ENCODE measurements at places on chromosomes 1 and 21.

GRCh38 chr1:22841860-22842281, 130.8 kb downstream of the LACTBL1 start:
- no peak for DNase-seq

GRCh38 chr1:61561666-61562065, 163.3 kb downstream of the TM2D1 start:
- no peak for DNase-seq

DNA sequence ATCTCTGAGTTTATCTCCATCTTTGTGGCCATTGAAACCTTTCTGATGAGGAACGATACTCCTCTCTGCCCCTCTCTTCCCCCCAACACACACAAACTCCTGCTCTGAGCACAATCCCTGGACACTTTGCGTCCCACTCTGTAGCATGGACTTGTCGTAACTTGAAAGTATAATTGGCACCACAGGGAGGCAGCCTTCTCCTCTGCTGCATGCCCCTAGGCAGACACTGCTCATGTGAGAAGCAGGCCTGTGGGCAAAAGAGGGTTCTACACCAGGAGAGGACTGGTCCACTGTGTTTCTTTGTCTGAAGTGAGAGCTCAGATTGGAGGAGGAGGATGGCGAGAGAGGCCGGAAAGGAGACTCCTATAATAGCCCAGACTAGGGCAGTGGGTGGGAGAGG, 3.8 kb upstream of the PARS2 start:
- DNase-seq: no peak

GRCh38 chr1:196355206-196355786, 252.9 kb downstream of the KCNT2 start:
- no peak for DNase-seq

GRCh38 chr1:25540750-25541342, 2.6 kb upstream of the LDLRAP1 start:
- DNase-seq: no peak

DNA sequence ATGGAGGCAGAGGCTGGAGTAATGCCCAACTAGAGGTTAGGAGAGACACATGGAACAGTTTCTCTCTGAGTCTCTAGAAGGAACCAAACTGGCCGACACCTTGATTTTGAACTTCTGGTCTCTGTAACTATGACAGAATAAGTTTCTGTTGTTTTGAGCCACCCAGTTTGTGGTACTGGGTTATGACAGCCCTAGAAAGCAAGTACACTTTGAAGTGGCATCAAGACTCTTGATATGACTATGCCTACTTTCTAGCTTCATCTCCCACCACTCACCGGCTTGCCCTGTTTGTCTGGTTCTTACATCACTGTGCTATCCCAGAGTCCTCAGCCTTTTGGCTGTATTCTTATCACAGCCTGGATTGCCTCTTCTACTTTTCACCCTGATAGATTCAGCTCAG, 230.3 kb upstream of the USP24 start:
- DNase-seq: peak; percentile 12

DNA sequence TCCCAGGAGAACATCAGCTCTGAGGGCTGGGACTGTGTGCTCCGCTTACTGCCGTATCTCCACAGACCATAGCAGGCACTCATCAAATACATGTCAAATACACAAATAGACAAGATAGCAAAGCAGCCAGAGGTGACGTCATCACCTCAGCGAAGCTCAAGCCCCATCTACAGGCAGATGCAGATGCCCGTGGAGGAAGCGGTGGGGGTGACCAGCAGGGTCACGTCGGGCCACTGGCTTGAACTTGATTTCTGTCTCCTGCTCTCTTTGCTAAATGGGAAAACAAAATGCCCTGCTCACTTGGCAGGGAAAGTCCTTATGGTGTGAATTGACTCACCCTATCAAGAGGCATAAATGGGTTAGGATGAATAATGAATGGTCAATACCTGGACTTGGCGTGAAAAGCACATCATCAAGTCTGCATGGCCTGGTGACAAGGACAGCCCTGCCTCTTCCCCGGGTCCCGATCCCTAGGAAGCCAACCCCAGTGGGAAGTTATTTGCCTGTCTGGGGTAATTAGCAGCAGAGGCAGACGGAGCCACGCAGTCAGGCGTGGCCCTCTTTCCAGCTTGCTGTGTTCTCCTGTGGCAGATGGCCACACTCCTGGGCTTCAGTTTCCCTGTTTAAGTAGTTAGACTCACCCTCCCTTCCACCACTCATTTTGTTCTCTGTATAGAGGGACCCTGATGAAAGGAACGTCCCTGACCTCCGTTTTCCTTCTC, 536.0 kb downstream of the NPHP4 start:
- DNase-seq: no peak

DNA sequence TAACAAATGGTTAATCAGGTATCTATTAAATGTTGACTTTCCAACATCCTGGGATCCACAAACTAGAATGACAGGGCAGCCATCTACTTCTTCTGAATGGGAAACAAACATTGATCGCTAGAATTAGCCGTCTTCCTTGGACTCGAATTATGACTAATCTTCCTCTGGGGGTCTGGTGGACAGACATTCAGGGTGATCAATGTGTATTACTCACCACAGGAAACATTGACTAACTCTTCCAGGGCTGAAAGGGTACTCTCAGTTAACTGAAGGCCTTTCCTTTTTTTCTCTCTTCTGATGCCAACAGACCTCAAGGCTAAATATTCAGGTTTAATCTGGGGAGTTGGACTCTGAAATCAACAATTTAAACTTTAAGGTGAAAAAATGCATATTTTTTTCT, 9.5 kb downstream of the NOL9 start:
- DNase-seq: no peak

- DNase-seq: no peak
These were observed 265.8 kb downstream of the DPYD start for GRCh38 chr1:97654876-97655585.

DNA sequence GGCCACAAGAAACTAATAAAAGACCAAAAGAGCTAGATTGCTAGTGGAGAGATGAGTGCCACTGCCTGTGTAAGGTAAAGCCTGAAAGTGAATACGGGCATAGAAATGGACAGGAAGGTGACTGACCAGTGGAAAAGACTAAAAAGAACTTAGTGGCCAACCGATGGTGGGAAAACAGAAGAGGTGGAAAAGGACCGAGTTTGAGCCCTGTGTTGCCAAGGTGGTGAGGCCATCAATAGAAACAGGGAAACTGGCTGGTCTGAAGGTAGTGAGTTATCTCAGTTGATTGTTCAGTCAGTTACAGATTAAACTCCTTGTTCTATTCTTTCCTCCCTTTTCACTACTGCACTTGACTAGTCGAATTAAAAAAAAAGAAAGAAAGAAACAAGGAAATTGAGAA, 2.5 kb downstream of the WDR77 start:
- DNase-seq: no peak

DNA sequence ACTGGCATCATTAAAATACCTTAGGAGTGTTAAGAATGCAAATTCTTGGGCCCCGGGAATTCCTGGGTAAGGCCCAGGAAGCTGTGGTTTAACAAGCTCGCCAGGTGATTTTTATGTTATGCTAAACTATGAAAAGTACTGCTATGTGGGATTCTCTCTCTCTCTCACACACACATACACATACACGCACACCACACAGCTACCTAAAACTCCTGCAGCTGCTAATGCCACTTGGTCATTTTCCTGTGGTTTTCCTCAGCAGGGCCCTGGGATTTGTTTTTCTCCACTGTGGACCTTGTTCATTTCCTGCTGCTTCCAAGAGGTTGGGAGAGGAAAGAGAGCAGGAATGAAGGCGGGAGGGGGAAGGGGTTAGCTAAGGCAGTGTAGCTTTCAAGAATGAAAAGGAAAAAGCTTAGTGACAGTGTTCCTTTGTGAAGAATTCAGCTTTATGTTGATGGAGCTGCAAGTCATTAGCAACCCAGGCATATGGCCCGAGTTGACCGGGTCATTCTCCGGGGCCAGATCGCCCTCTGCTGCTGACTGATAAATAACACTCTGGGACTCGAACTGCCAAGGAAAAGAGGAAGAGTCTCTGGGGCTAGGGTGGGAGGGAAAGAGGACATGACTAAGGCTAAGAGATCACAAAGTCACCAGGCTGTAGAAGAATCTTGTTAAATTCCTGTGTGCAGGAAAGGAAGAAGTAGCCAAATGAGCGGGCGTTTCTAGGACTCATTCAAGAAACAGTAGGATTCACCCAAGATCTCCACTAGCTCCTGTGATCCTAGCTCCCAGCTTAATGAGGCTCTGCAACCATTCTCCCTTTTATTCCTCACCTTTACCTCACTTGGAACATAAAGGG, 30.5 kb upstream of the LRIG2 start:
- no peak for DNase-seq

DNA sequence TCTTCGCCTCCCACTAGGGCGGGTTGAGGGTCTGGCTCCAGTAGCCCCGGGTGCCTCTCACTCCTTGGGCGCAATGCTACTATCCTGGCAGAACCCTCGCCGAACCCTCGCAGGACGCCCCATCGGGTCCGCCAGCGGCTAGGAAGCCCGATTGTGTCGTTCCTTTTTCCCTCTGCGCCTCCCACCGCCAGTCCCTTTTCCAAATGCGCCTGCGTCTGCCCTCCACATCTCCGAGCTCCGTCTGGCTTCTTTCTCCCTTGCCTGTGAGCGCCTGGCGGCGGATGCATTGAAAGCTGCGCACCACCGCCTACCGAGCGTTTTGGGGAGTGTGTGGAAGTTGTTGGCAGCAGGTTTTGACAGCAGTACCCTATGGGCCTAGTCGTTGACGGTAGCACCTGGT, 1.0 kb upstream of the DIRAS3 start:
- DNase-seq: no peak

DNA sequence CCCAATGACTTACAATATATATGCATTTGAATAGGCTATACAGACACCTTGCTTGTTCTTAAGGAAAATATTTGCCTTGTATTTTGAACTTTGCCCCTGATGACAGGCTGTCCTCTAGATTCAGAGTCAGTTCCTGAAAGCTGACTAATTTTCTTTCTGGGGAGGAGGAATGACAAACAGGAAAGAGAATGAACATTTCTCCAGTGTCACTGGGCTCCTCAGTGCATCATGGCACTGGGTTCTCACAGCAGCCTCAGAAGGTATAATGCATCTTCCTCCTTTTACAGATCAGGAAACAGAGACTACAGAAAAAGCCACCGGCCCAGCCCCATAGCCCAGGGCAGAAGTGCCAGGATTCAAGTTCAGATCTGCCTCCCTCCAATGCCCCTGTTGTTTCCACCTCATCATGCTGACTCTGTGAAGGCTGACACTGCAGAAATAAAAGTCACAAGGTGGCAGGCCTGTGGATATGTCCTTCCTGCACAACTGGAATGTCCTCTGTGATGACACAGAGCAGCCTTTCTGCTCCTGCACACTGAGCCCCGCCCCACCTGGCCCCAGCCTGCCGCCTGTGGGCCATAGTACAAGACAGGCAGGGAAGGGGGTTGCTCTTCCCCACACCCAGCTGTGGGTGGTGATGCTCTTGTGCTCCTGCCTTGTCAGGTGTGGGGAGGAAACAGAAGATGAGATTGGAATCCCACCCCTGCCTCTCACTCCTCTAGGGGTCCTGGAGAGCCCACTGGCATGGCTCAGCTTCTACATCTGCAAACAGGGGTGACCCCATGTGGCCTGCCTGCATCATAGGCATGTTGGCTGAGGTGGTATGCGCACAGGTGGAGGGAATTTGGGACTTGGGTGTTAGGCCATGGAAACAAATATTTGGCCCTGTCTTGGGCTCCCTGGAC, 6.4 kb downstream of the TTC22 start:
- DNase-seq: no peak

- DNase-seq: no peak
These were observed 7.5 kb downstream of the COL9A2 start for GRCh38 chr1:40309374-40310128.

DNA sequence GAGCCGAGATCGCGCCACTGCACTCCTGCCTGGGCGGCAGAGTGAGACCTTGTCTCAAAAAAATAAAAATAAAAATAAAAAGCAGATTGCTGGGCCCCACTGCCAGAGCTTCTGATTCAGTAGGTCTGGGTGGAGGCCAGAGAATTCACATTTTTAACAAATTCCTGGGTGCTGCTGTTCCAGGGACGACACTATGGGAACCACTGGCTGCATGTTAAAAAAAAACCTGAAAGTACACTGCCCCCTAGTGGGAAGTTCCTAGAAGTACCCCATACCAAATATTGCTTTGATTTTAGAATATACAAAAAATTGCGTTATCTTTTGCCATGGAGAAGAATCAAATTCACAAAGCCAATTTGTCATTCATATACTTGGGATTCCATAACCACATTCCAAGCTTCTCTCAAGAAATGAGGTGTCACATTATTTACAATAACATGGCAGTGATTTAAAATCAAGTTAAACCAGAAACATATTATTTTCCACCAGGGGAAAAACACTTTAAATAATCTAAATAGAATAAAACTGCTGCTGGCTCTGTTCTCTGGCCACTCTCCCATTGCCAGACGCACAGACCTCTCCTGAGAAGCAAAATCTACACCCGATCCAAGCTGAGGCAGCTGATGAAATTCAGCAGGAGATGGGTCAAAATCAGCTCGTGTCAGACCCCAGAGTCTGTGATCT, 27.4 kb downstream of the SYF2 start:
- no peak for DNase-seq

GRCh38 chr1:212635141-212635631, 26.6 kb downstream of the ATF3 start:
- peak; percentile 13 for DNase-seq

DNA sequence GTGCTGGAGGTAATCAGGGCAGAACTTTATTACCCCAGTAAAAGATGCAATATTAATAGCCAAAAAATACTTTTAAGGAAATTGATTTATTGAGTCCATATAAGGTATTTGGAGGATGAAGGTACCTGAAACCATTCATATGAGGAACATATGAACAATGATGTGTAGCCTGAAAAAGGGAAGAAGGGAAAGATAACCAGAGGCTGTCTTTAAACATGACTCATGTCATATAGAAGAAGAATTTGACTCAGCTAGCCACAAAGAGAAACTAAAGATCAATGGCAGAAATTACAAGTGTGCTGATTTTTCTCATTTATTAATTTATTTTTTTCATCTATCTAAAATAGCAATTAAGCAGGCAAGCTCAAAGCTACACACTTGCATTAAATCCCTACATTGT, 136.2 kb upstream of the DUSP10 start:
- peak; percentile 45 for DNase-seq

GRCh38 chr1:73756817-73757216, 441.2 kb downstream of the LRRIQ3 start:
- DNase-seq: no peak

GRCh38 chr1:203769505-203770343, 4.7 kb downstream of the LAX1 start:
- no peak for DNase-seq

DNA sequence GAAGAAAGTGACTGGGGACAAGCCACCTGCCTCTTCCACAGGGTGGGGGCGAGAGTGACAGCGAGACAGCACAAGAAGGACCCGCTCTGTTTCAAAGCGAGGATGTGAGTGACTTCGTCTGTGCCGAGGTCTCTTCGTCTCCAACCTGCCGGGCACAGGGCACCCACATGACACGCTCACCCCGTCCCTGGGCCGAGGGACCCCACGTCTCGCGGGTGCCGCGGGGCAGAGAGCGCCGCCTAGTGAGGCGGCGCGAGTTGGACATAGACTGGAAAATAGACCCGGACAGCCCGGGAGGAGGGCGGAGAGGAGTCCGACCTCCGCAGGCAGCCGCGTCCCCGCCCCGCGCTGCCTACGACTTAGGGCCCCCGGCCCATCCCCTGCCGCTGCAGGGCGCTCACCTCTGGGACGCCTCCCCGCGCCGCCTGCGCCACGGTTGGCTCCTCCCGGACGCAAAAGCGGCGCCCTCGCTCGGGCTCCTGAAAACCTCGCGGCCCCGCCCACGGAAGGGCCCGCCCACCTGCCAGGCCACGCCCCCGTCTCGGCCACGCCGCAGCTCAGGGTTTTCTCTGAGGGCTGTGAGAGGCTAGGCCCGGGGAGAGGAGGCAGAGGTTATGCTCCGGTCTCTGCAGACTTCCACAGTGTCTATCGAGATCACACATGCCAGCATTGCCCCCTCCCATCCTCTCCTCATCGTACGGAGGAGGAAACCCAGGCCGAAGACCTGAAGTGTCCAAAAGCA, at the start of gene TLR5:
Gene TLR5 (minus strand): TSS at position 454 of the 742 bp plus-strand sequence. CDS start 30,217 bp downstream, outside the sequence.
- peak; percentile 12 for DNase-seq

Data from GM12878 (cell line).